ENCODE measurements at places on chromosomes 1 and 21.

- DNase-seq: no peak
Measured at GRCh38 chr1:178846306-178846705, 24.6 kb downstream of the ANGPTL1 start.

DNA sequence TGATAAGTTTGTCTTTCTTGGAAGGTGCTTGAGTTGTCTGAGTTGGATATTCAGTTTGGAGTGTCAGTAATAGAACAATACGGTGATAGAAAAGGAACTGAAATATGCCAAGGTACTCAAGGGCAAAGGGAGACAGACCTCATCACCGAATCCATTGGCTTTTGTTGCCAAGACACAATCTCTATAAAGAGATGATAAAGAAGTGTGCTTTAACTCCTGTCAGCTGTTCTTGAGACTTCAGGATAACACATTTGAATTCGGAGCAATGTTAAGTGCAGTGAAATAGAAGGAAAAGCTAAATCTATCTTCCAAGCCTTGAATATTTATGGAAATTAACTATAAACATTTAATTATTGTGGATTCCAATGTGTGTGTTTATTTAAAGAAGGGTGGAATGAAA lies 194.7 kb downstream of the DISC1 start:
- DNase-seq: no peak

GRCh38 chr1:108983114-108983513 lies 19.8 kb upstream of the CLCC1 start:
- no peak for DNase-seq

DNA sequence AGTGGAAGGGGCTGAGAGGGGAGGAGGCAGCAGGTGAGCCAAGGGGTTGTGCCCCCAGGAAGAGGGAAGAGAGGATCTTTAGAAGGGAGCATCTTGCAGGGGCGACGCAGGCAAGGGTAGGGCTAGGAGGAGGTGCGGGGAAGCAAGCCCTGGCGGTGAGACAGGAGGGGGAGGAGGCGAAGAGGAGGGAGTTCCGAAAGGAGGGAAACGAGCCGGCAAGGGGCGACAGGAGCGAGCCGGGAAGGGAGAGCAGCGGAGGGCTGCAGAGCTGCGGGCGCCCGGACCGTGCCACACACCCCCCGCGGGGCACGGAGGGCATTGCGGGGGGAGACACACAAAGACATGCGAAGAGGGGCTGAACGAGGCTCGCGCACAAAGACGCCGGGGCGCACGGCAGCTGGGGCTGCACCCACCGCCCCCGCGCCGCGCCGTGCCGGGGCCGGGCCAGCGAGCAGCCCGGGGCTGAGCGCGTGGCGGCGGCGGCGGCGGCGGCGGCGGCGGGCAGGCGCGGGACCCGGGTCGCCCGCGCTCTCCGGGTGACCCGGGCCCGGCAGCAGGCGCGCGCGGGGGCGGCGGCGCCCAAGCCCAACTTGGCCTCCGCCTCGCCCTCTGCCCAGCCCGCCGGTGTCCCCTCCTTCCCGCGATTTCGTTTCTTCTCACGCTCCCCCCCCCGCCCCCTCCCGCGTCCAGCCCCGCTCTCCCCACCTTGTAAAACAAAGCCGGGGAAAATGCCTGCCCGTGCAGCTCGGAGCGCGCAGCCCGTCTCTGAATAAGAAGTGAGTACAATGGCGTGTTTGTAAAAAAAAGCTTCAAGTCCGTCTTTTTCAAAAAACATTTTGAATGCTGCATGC lies at the start of gene KCNK2:
TSS of gene KCNK2 (plus strand) at position 206 of the 851 bp plus-strand sequence. CDS start 649 bp downstream, outside the sequence.
- DNase-seq: no peak

GRCh38 chr1:174923820-174924219 lies 75.9 kb upstream of the CACYBP start:
- no peak for DNase-seq

DNA sequence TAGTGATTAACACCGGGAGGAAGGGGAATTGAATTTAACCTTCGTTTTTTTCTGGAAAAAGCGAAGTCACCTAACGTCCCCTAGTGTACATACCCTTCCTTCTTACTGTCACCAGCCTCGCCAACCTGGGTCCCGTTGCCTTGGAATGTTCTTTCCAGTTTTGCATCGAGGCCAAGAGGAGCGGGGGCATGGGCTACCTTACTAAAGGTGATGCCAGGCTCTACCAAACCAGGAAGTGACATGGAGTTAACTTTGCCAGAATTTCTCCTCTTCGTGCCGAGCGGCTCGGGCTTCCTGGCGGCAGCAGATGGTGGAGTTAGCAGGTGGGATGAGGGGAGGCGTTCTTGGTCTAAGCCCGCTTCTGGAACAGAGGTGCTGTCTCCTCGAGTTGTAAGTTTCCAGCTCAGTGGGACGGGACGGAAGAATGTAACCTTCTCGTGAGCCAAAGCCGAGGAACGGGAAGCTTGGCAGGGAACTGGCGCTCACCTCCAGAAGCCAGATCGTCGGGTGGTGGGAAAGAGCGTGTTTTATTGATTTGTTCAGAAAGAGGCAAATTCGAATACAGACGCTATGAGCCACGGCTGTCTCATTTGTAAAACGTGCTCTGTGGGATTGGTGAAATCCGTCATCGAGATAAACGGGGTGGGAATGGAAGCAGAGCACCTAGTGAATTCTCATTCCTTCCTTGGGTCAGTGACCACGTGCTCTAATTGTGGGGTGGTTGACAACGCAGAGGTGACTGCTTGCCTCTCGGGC lies 486 bp downstream of the NIPAL3 start:
- DNase-seq: peak; percentile 19

- DNase-seq: no peak
Measured at GRCh38 chr1:170703591-170703990, 39.7 kb downstream of the PRRX1 start.

- DNase-seq: no peak
Measured at GRCh38 chr1:188429386-188429785, 1600.6 kb downstream of the PLA2G4A start.

DNA sequence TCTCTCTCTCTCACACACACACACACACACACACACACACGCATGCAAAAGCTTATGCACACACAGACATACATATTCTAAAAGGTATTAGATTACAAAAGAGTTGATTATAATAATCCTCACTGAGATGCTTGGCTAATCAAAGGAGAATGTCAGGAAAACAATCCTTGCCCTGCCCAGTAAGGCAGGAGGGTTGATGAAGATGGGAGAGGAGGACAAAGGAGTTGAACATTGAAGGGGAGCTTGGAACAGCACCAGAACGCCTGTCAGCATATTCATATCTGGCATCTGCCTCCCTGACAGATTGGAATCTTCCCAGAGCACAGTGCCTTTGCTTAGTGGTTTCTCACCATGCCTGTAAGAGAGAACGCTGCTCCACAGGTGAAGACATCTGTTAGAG lies 68.6 kb upstream of the PALMD start:
- no peak for DNase-seq

- DNase-seq: peak; percentile 13
Measured at GRCh38 chr1:5992814-5993555, 760 bp upstream of the NPHP4 start.

DNA sequence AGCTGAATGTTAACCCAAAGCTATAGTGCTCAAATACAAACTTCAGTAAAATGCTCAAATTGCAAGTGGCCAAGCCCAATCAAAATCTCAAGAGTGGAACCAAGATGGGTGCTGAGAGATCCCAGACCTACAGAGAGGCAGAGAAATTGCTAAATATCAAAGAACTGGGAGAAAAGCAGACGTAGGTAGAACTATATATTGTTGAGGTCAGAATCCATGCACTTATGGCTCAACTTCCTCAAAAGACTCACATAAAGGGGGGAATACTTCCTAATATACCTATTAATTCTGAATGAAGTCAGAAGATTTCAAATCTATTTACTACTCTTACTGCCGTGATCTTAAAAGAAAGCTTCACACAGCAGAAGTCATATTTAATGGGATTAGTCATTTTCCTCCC lies 65.2 kb downstream of the PUM1 start:
- no peak for DNase-seq
